ENCODE measurements at places on chromosomes 5 and 9.

GRCh38 chr9:69822116-69822750, 1.6 kb downstream of the CFAP95 start:
- no peak for DNase-seq

GRCh38 chr5:52837591-52838001, 49.9 kb downstream of the ITGA1 start:
- DNase-seq = no peak

- DNase-seq = no peak
Measured at GRCh38 chr9:134355561-134356279, 29.5 kb downstream of the RXRA start.

DNA sequence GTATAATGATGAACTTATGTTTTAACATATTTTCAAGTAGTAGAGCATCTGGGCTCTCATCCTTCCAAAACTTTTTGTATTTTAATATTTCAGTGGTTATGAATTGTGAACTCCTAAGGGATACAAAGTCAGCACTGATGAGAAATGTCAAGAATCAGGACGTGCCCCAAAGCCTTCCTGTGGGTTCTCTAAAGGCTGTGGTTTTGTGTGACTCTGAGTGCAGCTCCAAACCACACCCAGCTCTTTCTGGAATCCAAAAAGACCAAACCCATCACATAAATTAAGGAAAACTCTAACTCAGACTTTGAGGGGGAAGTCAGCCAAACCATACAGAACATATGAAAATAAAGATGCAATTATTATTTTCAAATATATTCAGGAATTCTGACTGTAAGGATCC, 40.8 kb upstream of the SMU1 start:
- no peak for DNase-seq

GRCh38 chr5:34007201-34007620, 639 bp downstream of the AMACR start:
- no peak for DNase-seq

GRCh38 chr9:372128-372527, 157.5 kb downstream of the DOCK8 start:
- no peak for DNase-seq

- DNase-seq = no peak
Measured at GRCh38 chr5:52998552-52999313, 9.6 kb downstream of the ITGA2 start.

- DNase-seq = no peak
Measured at GRCh38 chr9:6926436-6926835, 168.7 kb downstream of the KDM4C start.

DNA sequence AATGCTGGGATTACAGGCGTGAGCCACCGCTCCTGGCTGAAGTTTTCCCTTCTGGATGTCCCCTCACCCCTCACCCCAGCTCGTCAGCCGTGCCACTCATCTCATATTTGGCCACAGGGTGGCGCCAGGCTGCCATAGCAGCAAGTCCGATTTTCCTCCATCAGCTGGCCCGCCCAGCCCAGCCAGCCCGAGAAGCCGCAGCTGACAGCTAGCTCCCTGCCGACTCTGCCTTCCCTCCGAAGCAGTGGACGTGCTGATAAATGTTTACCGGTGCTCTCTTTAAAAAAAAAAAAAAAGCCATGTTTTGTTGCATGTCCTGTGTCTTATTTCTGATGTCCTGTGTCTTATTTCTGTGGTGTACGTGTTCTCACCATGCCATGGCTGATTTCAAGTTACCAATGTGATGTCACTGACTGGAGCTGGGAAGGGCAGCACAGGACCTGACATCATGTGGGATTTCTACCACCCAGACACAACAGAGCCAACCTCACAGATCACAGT, 58.3 kb downstream of the PFDN1 start:
- DNase-seq = peak; percentile 61

DNA sequence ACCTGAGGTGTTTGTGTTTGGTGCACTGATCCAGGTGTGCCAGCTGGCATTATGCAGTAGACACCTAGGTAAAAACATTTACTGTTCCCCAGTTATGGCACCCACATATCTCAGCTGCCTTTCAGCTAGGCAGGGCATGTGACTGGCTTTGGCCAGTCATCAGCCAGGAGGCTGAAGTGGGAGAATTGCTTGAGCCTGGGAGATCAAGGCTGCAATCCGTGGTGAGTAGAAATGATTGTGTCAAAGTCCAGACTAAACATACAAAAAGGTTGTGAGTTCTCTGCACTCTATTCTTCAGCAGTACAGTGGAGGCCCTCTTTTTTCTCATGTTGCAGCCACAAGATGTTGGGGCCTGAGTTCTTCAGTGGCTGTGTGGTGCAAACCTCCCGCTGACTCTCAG, 3.2 kb upstream of the FBLL1 start:
- no peak for DNase-seq

DNA sequence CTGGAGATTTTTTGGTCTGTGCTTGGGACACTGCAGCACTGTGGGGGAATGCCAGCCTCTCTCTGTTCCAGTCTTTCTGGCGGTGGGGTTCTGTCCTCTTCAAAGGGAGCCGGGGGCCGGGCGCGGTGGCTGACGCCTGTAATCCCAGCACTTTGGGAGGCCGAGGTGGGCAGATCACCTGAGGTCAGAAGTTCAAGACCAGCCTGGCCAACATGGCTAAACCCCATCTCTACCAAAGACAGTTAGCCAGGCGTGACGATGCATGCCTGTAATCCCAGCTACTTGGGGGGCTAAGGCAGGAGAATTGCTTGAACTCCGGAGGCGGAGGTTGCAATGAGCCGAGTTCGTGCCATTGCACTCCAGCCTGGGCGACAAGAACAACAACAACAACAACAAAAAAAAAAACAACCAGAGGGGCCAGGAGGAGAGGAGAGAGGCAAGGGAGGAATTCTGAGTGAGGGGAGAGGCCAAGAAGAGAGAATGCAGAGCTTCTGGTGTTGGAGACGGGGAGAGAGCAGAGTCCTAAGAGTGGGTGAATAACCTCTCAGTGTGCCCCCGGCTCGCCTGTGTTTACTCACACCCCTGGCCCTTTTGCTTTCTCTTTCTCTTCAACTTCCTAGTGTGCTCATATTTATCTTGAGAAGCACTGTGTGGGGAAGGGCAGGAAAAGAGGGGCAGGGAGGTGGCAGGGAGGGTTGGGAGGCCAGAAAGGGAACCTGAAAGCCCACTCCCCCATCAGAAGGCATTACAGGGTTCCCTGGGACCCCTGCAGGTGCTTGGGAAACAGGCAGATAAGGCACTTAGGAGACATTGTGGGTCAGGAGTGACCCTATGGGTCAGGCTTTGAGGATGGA, 3.2 kb upstream of the SET start:
- no peak for DNase-seq

GRCh38 chr9:84375954-84376353, 35.4 kb upstream of the SLC28A3 start:
- no peak for DNase-seq

- DNase-seq = no peak
Measured at GRCh38 chr9:93301291-93301811, 117.4 kb downstream of the WNK2 start.

DNA sequence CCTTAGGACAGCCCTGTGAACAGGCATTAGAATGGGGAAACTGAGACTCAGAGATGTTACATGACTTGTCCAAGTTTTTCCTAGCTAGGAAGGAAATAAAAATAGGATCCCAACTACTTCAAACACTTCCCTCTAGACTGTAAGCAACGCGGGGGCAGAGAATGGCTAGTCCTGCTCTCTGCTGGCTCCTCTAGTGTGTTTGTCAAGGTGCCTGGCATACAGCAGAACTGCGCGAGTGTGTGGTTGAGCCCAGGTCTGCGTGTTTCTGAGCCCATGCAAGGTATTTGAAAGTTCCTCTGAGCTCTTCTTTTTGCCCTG, 152.5 kb downstream of the MACROH2A1 start:
- DNase-seq = no peak

DNA sequence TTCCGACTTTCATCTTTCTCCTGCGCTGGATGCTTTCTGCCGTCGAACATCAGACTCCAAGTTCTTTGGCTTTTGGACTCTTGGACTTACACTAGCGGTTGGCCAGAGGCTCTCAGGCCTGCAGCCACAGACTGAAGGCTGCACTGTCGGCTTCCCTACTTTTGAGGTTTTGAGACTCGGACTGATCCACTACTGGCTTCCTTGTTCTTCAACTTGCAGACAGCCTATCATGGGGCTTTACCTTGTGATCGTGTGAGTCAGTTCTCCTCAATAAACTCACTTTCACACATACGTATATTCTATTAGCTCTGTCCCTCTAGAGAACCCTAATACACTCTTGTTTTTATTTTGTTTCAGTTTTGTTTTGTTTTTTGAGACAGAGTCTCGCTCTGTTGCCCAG, 10.3 kb downstream of the FKBP15 start:
- no peak for DNase-seq

DNA sequence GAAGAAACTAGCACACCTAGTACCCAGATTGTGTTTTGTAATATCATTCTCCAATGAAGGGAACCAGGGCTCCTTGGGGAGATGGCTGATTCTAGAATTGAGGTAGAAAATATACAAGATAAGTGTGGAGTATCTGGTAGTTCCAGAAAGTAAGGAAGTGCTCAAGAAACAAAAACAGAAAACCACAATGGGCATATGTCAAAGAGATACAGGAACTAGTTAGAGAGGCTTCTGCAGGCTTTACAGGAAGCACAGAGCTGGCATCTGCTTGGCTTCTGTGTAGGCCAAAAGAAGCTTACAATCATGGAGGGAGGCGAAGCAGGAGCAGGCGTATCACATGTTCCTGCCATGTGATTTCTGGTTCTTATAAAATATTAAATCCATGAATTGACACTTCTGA, 105.7 kb upstream of the TMEM161B start:
- no peak for DNase-seq

DNA sequence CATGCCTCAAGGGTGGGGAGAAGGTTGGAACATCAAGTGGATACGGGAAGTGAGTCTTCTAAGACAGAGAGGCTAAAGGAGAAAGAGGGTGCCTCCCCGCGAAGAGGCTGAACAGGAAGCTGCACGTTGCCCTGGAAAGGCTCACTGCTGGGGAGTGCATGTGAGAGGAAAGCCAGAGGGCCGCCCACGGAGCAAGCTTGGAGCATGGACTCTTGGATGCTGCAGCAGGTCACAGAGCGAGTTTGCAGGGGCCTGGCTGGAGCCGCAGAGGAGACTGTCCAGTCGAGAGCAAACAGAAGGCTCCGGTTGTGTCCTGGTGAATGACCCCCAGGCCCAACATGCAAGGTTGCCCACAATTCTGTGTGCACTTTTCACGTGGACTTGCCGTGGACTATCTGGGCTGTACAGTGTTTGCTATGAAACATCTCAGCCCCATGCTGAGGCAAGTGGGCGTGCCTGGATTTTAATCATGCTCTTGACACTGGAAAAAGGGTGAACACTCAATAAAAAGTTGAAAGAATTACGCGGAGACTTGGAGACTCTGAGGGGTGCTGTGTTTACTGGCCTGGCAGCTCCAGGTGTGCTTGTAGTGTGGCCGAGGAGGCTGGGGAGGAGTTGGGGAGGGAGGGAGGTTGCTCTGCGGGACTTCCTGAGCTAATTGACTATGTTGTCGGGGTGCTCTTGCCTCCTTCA, 54.5 kb upstream of the GARNL3 start:
- DNase-seq = no peak

GRCh38 chr5:103019804-103020203, 100.1 kb downstream of the GIN1 start:
- DNase-seq = no peak

- DNase-seq = no peak
Measured at GRCh38 chr9:128920381-128921058, at the start of gene PHYHD1. Gene PHYHD1 (plus strand): TSS chr9:128920982. CDS start chr9:128922324, 1,342 bp downstream.

DNA sequence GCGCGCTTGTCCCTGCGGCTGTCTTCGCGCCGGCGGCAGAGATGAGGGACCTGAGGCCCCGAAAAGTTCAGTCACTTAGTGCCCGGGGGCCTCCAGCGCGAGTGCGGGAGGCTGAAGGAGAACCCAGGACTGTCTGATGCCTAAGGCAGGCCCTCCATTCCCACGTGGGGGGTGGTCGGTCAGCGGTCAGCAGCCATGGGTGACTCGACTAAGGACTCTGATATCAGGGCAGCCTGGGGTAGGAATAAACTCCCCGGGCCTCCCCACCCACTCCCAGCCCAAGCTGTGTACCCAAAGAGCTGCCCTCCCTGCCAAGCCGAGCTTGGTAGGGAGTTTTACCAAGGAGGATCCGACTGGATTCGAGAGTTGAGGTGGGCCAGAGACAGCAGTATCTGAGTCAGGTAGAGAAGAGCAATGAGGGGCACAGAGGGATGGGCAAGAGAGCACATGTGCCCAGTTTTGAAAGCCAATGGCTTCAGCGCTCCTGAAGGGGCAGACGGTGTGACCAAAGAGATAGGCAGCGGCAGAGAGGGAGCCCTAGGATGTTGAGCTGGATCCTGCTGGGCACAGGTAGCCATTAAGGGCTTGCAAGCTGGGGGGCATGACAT, 787 bp downstream of the FGFR4 start:
- no peak for DNase-seq

DNA sequence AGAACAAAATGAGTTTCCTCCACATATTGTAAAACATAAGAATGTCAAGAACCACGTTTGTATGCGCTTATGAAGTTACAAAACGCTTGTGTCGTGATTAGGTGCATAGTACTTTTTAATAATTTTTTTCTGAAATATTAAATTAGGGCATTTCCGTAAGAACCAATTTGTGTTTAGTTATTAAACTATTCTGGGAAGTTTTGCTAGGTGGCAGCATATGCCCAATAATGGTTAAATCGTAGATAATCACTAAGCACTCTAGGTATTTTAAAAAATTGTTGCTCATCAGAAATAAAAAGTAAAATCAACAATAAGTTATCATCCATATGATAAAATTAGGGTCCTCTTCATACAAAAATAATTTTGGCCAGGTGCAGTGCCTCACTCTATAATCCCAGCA, 5.4 kb downstream of the SRFBP1 start:
- no peak for DNase-seq

DNA sequence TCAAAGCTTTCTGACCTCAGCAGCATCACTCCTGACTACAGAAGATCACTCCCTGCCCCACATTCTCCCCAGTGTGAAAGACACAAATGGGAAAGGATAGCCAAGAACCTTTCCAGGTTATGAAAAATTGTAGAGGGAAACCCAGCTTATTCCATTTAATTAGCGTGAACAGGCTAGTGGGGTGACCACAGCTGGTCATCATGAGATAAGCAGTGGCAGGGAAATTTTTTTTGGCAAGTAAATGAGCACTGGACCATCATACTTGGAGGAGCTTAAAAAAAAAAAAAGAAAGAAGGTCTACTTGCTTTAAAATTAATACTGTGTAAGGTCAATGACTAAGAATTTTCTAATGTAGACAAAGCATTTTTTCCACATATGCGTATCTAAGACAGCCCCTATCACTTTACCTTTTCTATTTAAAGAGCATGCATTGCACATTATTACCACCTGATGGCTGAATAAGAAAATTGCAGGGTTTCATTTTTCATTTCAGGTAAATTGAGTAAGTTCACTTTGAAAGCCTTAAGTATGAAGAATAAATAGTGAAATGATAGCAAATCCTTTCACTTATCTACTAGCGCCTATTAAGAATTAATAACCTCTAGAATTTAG, 123.6 kb downstream of the ELAVL2 start:
- DNase-seq = no peak
